ENCODE measurements at places on chromosomes 5 and 9.
A peak's percentile ranks its signal among the peaks of the same experiment; 100 is the strongest.

GRCh38 chr9:109904666-109905065 lies 124.7 kb downstream of the PALM2AKAP2 start:
- no peak for DNase-seq

- DNase-seq = no peak
Observed at GRCh38 chr9:111197256-111197655, 132.8 kb downstream of the OR2K2 start.

GRCh38 chr5:149664666-149665415 lies 65.3 kb upstream of the PPARGC1B start:
- DNase-seq = no peak

GRCh38 chr5:56751572-56752313 lies 63.6 kb upstream of the MAP3K1 start:
- DNase-seq = no peak

- DNase-seq = peak; percentile 75
Observed at GRCh38 chr5:130110328-130110727, 206.1 kb downstream of the CHSY3 start.

DNA sequence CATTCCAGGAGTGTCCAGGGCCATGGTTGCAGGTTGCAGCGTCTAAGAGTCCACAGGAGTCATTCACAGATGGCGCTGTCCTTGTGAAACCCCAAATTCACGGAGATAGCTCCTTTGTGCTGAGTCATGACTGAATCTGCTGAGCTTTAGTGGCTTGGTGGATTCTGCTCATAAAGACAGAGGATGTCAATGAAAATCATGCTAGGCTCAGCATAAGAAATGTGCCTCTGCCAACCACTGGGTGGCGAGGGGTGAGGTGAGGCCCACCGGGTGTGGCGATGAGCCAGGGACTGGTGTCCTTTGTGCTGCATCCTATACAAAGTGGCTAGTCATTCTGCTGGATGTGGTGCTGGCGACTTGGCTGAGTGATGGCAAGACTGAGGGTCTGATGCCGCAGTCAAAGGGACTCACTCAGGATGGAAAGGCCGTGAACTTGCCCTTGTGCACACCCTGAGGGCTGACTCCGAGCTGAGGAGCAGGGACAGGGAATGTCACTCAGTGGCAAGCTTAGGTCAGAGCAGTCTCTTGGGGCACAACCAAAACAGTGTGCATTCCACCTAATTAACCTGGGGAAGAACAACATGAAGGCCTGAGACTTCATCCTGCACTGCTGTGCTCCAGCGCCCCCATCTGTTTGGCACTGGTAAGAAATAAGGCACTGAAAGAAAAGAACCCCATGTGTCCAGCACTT lies 71.5 kb downstream of the DAP start:
- DNase-seq = peak; percentile 36

DNA sequence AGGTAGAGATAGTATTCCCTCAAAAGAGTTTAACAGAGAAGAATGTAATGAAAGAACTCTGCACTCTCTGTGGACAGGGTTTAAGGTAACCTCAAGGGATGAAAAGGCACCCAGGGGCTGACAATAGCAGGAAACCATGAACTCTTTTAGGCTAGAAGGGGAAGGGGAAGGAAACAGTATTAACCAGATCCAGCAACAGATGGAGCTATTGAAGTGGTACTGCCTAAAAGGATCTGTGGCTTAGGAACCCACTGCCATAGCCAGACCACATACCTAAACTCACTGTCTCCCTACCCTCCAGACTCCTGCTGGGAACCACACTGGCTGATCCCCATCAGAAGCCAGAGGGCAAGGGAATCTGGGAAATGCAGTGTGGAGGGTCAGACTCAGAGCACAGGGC lies 35.5 kb downstream of the PLGRKT start:
- peak; percentile 80 for DNase-seq

GRCh38 chr5:34656001-34656699 lies at the start of gene RAI14:
Gene RAI14, plus strand, starts transcription at chr5:34656328. Its CDS starts 30,592 bp downstream, at chr5:34686920.
- DNase-seq = peak; percentile 65

DNA sequence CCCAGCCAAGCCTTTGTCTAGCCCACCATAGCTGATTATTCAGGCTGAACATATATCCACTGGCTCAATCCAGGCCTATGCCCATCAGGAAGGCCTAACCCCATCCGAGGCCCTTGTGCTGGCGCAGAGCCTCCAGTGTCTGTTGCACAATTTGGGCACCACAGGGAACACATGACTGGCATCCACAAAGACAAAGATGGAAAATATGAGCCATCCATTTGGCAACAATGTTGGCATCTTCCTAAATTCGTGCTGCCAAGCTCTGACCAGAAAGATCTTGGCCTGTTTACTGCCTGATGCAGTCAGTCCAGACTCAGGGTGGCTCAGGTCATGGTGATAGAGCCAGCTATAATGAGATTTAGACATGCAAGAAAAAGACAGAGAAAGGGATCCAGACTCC lies 233.8 kb downstream of the PIK3R1 start:
- DNase-seq = no peak

DNA sequence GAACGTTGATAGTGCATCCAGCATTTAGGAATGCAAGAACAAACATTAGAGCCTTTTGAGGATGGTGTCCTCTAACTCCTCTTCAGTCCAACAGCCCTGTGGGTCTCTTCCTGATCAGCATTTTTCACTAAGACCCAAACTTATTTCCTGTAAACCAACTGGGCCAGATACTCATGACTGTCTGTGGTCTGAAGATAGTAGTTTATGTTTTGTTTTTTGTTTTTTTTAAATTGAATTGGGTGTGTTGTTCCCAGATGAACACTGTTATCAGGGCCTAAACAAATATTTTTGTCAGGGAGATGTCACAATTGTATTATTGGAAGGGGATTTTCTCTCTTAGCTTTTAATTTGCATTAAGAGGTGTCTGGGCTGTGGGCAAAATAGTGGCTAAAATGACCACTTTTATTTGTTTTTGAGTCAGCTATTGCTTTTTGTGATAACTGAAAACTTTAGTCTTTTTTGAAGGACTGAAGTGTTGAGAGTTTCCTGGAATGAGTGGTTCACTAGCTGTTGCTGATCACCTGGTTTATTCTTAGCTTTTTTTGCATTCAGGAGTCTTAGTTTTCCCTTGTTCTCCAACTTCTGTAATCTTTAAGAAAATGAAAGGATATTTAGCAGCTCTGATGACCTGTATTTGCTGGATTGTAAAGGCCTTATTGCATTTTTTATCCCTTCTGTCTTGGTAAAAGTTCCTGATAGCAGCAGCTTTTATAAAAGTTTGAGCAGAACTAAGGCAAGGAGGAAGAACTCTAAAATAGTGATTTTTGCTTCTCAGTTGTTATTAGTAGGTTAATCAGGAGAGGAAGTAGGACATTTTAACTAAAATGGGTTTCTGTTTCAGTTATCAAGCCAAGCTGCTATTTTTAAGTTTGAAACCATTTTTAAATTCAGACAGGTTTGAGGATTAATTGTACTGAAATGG lies 5.5 kb downstream of the MAN2A1 start:
- peak; percentile 70 for DNase-seq

DNA sequence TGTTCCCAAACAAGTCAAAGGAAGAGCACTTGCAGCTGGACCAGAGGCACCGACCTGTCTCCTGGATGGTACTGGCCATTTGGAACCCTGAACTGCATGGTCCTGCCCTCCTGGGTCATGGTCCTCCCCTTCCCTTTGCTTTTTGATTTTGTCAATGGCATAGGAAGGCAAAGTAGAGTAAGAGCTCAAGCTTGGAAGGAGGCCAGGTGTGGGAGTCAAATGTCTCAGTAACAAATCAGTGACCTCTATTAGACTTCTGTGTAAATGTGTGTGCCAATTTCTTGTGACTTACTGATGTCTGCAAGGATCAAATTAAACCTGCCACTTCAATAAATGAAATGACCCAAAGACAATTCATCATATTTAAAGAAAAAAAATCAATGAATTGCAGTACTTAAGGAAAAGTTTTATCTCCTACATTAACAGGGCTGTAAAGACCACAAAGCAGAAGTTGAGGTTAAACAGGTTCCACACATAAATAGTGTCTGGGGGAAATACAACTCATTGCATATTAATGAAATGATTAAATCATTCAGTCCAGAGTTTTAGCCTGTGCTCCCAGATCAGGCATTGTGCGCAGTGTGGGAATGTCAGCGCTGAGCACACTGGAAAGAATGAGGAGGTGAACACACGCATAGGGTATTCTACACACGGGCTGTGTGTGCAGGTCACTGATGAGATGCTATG lies 32.7 kb downstream of the OSMR start:
- peak; percentile 48 for DNase-seq

DNA sequence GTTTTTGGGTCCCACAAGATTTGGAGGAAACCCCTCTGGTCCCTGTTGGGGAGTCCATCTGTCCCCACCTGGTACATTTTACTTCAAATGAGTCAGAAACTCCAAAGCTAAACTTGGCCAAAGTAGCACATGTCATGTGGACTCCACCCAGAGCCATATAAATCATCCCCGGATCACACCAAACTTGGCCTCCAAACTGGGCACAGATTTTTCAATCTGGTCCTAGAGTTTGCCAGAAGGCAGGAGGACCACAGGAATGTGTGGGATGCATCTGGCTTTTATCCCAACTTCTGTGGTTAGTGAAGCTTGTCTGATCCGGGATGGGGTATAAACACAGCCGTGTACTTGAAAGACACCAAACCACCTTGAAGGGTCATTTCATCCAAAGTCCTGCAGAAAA lies 66.3 kb downstream of the MAT2B start:
- DNase-seq = no peak

GRCh38 chr5:8864053-8864452 lies 681.8 kb downstream of the SEMA5A start:
- DNase-seq = peak; percentile 10

DNA sequence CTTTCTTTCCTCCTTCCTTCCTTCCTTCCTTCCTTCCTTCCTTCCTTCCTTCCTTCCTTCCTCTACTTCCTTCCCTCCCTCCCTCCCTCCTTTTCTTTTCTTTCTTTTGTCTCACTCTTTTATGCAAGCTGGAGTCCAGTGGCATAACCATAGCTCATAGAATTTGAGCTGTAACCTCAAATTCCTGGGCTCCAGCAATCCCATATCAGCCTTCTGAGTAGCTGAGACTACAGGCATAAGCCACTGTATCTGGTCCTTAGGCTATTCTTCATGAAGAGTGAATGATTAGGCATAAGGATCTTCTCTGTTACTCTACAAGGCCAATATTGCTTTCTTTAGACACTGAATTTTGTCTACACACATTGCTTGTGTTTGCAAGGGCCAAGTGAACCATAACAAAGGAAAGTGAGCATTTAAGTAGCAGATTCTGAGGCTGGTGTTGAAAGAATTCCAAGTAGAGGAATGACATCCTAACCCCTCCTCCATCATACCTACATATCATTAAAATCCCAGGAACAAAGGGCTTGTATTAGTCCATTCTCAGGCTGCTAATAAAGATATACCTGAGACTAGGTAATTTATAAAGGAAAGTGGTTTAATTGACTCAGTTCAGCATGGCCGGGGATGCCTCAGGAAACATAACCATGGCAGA lies 293.2 kb downstream of the HCN1 start:
- no peak for DNase-seq

GRCh38 chr9:6965566-6965965 lies 207.8 kb downstream of the KDM4C start:
- no peak for DNase-seq

DNA sequence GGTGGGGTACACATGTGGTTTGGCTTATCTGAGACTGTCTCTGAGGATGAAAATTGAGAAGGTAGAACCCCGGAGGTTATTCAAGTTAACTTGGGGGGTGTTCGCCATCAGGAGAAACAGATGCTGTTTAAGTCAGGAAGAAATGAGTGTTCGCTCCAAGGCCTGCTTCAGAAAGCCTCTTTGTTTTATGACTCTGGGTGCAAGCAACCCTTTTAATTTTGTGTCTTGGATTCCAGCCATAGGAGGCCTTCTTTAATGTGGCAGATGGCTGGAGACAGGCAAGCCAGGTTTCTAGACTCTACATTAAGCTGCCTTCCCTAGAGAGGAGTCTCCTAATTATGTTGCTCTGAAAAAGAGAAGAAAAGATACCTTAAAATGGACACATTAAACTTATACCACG lies 4.2 kb upstream of the SMAD5 start:
- DNase-seq = no peak

GRCh38 chr5:52173133-52173532 lies 614.6 kb upstream of the ITGA1 start:
- DNase-seq = no peak

- no peak for DNase-seq
Observed at GRCh38 chr5:9282211-9282610, 263.7 kb downstream of the SEMA5A start.

DNA sequence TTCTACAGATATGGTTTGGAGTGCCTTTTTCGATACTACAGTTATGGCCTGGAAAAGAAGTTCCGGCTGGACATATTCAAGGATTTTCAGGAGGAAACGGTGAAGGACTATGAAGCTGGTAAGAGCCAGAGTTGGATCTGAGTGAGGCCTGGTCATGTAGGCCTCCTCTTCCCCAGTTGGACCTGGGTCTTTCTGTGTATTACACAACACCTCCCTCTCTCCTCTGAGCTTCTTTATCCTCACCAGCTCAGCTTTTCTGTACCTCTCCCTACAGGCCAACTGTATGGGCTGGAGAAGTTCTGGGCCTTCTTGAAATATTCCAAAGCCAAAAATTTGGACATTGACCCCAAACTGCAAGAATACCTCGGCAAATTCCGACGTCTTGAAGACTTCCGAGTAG lies 39.2 kb downstream of the FAXDC2 start:
- no peak for DNase-seq
